ENCODE measurements at places on chromosomes 3 and 15.
A peak's percentile ranks its signal among the peaks of the same experiment; 100 is the strongest.

DNA sequence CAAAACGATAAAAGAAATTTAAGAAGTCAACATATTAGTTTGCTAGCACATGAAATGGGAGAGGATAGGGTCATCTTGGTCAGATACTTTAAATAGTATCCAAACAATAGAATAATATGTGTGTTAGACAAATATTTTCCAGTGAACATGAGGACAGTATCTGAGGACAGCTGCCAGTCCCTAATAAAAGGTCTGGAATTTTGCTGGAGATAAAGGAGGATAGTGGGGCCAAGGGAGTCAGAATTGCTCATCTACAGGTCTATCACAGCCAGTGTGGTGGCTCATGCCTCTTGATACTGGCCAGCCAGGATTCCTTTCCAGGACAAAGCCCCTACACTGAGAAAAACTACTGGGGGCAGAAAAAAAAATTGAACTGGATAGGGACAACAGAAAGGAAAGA is 74.0 kb downstream of the HERC1 start:
- DNase-seq, result no peak

GRCh38 chr3:122322095-122323075 is 2.7 kb upstream of the CSTA start:
- peak; percentile 48 for DNase-seq

DNA sequence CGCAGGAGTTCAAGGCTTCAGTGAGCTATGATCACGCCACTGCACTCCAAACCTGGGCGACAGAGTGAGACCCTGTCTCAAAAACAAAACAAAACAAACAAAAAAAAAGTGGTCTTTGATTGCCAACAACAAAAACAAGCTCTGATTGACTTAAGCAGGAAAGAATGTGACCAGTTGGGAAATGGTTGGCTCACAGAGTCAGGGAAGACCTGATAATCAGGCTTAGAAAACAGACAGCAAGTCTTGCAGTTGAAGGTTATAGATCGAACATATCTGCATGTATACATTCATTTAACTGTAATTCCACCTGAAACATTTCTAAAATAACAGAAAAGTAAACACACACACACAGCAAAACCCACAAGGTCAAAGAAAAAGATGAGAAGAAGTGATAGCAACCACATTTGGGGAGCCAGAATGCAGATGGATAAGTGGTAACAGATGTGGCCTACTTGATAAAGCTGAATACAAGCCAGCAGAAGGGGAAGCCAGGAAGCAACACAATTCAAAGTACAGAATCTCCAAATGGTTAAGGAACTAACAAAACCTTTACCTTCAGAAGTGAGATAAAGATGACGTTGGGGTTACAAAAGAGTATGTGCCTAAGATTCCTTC is 699.9 kb upstream of the ZNF385D start:
- no peak for DNase-seq

GRCh38 chr3:89419647-89420241 is 312.3 kb downstream of the EPHA3 start:
- no peak for DNase-seq

DNA sequence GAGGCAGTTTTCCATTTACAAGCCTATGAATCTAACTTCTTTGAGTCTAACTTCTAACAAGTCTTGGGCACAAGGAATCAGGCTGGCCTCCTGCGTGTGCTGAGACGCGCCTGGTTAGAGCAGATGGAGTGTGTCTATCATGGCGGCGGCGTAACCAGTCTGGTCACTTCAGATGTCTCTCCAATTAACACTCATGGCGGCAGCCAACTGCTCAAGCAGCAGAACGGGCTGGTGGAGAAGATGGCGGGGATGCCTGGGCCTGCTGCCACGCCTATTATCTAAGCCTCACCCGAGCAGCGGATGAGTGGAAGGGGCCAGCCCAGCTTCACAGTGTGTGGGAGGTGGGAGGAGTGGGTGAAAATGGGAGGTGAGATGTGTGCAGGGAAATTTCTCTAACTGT is 246.4 kb upstream of the TPRG1 start:
- DNase-seq, result no peak

DNA sequence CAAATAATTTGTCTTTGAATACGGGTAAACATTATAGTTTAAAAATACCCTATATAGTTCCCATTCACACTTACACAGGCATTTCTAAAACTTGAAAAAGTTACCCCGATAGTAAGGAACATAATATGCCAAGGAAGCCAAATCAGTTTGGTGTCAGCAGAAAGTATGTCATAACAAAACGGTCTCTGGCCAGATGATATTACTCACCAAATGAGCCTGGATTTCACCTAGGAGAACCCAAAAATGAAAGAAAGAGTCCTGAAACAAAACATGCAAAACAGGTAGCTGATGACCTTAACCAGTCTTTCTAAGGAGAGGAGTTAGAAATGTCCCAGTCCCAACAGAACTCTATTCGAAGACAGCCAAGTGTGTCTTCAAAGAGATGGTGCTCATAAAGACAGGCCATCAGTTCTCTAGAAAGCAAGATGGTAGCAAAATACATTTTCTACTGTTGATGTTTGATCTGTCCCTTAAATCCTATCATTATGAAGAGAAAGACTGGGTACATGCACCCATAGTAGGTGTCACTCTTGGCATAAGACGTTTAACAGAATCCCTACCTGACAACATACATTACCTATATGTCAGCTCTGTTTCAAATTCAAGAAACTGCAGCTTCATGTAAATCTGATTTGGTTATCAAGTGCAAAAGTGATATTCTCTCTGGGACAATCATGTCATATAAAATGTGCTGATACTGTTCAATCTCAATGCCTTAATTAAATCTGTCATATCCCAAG is 942.5 kb downstream of the ROBO1 start:
- no peak for DNase-seq

DNA sequence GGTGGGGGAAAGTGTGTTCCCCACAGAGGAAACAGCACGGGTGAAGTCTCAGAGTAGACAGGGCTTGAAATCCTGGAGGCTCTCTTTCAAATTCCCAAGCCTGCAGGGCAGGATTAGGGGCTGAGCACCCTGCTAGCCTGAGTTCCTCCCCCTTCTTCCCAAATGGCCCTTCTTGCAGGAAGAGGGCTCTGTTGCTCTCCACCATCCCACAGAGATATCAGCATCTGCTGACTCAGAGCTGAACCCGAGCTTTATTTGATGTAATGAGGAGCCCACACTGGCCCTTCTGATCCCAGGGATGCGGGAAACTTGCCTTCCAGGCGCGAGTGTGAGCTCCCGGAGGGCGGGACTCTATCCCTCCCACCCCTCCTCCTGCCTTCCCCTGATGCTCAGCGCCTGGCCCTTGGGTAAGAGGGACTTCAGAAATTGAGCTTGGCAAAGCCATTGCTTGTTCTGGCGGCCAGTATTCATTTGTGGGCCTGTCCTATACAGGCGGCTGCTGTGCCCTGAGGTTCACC is 1.4 kb upstream of the STRA6 start:
- no peak for DNase-seq

GRCh38 chr15:62050115-62050514 is 10.1 kb downstream of the VPS13C start:
- no peak for DNase-seq

DNA sequence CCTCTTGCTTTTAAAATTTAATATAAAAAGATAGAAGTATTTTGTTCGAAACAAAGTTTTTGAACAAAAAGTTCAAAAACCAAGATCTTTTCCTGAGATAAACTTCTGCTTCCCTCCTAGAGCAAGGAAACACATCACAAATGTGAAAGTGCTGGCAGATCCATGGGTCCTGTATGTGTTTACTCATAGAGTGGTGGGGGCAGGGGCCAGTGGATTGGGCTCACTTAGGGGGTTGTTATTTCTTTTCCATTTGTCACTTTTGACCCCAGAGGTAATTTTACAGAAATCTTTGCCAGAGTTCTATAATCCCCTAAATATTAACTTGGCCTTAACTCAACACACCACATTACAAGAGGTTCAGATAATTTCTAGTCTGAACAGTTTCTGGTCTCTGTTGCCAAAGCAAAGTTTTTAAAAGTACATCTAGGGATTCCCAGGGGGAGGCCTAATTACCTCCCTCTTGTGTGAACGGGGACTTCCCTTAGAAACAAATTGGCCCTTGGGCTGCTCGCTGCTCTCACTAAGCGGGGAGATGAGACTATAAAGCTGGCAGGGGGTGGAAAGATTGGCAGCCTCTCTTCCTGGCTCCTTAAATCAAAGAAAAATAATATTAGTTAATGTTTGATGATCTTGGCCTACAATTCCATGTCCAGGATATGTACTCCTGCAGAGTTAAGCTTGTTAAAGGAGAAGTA is 66.8 kb upstream of the PTX3 start:
- no peak for DNase-seq

DNA sequence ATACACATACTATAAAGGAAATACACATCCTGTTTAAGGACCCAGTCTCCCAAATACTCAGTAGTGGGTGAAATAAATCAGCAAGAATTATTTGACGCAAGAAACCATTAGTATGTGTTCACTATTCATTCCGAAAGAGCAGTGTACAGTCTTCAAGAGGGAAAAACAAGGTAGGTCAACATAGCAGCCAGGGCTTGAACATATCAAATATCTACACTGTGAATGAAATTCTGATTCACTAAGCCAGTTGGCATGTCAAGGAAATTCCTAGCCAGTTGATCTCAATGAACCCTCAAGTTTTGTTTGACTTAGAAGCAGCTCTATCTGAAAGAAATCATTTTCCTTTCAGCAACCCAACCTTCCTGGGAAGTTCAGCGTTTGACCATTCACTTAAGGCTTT is 99.0 kb downstream of the CNTN3 start:
- no peak for DNase-seq

DNA sequence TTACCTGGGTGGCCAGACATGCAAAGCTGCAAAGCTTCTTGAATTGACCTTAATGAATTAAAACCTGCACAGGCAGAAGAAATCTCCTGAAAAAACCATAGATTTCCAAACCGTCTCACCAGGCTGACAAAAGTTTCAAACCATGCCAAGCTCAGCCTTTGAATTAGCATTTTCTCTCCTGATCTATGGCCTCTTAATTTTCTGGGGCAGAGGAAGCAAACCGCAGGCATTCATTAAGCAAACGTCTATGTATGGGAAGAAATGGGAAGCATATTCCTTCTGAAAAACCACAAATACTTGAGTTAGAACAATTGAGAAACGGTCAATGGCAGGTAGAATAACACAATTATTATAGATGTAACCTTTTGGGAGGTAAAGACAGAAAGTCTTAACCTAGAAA is 500.2 kb upstream of the NR2F2 start:
- no peak for DNase-seq

- no peak for DNase-seq
Measured at GRCh38 chr3:11037976-11038375, 45.4 kb downstream of the SLC6A1 start.

DNA sequence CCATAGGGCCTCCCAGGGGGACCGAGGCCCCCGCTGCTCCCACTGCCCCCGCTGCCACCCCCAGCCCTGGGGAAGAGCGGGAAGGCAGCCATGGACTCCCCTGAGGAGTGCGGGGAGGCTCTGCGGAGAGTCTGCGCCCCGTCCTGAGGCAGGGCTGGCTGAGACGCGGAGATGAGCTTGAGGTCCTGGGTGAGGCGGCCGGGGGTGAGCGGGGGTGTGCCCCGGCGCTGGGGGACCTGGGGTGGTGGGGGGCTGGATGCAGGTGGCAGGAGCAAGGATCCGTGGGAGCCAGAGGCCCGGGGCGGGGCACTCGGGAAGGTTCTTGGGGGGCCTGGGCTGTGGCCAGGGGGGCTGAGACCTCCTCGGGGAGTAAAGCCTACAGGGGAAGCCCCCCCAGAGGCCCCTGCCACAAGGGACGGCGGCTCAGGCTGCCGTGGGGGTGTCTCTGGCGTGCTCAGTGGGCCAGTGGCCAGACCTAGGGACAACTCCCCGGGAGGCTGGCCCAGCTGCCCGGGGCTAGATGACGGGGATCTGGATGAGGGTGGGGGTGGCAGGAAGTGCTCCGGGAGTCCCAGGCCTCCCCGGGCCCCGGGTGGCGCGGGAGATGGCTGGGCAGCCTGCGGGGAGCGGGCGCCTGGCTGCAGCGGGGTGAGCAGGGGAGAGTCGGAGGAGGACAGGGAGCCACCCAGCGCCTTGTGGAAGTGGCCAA is 45.9 kb downstream of the HCN4 start:
- no peak for DNase-seq

DNA sequence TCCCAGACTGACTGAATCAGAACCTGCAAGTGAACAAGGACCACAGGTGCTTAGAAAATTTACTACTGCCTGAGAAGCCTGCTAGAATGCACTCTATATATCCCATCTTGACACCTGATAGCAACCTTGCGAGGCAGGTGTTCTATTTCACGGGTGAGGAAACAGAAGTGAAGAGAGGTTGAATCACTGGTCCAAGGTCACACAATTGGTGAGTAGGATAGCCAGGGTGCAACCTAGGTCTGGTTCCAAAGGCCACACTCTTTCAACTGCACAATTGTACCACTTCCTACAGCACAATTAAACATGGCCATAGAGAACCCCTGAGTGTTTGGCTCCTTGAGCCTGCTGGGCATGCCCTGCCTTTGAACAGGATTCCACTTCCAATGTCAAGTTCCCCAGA is 87.0 kb downstream of the RAB11A start:
- no peak for DNase-seq

- no peak for DNase-seq
Measured at GRCh38 chr3:185687271-185687878, 101.3 kb downstream of the SENP2 start.

DNA sequence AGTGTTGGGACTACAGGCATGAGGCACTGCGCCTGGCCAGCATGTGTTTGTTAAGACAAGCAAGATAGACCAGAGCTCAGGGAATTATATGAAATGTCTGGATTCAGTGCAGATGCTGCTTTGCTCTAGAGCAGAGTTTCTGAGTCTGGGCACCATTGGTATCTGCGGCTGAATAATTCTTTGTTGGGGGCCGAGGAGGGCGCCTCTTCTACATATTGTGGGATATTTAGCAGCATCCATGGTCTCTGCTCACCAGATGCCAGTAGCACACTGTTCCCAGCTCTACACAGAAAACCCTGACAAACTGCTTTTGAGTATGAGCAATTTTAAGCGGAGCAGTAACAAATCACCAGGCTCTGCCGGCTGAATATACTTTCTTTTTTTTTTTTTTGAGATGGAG is 3.6 kb upstream of the LDHAL6B start:
- DNase-seq, result no peak

DNA sequence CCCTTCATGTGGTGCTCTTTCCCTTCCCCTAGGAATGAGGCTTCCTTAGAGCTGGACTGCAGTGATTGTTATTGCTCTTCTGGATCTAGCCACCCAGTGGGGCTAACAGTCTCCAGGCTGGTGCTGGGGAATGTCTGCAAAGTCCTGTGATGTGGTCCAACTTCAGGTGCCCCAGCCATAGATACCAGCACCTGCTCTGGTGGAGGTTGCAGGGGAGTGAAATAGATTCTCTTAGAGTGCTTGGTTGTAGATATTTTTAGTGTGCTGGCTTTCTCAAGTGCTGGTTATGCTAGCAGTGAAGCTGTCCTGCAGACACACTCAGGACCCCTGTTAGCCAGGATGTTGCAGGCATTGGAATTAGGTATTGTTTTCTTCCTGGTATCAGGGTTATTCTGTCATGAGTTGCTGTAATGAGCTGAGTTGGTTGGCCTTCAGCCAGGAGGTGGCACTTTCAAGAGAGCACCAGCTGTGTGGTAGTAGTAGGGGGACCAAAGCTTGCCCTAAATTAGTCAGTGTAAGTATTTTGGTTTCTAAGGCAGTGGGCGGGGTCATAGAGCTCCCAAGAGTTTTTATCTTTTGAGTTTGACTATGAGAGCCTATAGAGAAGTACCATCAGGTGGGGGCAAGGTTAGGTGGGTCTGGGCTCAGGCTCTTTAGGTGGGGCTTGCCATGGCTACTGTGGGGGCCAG is 317.5 kb upstream of the SGO1 start:
- no peak for DNase-seq

GRCh38 chr15:47184908-47185801 is 532.1 kb upstream of the SEMA6D start:
- no peak for DNase-seq

All from CD4-positive, alpha-beta T cell treated with Interleukin-2 at 100 ng/mL for 4 hours (primary cell).